HTR-8/SVneo (cell line): ENCODE measurements at places on chromosomes 6 and 20.

GRCh38 chr20:11076434-11077105 lies 402.8 kb upstream of the JAG1 start:
- no peak for DNase-seq

- DNase-seq: no peak
Observed at GRCh38 chr6:7899101-7899888, 11.3 kb downstream of the TXNDC5 start.

GRCh38 chr6:96065213-96065612 lies 49.4 kb downstream of the FUT9 start:
- DNase-seq: no peak

DNA sequence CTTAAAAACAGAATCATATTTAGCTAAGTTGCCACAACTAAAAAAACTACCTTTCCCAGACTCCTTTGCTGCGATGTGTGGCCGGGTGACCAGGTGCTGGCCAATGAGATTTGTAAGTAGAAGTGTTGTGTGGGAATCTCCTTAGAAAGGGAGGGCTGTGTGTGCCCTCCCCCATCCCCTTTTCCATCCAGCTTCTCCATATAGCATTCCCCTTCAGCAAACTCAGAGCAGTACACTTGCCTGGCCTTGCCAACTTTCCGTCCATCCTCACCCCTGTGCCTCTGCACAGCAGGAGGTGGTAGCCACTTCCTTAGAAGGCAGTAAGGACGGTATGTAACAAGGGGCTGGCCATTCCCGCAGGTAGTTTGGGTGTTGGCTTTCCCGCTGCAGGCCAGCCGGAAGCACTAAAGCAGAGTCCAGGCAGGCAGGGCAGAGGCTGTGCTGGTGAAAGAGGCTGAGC lies 22.3 kb upstream of the KCNK16 start:
- DNase-seq: no peak

GRCh38 chr6:128363020-128363813 lies 157.2 kb downstream of the PTPRK start:
- DNase-seq: no peak

DNA sequence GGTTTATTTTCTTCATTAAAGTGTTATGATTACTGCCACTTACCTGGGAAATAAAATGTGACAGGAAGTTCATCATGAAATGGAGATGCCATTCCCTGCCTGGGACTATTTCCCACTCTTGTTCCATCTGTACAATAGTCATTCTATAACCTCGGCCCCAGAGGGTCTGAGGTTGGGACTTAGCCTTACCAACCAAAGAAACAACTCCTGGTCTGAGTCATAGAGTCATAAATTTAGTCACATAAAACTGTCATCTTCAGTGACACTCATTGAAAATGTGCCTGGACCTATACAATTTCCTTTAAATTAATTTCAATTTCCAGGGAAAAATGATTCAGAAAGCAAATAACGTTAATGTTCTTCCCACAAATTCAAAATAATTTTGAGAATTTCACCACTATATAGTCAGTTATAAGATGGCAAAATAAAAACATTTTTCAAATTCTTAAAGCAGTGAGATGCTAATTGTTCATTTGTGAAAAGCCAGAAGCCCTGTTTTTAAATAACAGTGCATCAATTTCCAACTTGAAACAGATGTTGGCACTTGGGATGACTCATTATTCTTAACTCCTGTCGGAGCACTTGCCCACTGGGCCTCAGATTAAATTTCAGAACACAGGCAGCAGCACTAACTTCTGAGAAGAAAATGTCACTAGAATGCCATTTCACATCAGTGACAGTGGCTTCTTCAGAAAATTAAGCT lies 201.2 kb upstream of the SMLR1 start:
- peak; percentile 68 for DNase-seq

GRCh38 chr6:2659882-2660281 lies 90.8 kb downstream of the MYLK4 start:
- peak; percentile 54 for DNase-seq

DNA sequence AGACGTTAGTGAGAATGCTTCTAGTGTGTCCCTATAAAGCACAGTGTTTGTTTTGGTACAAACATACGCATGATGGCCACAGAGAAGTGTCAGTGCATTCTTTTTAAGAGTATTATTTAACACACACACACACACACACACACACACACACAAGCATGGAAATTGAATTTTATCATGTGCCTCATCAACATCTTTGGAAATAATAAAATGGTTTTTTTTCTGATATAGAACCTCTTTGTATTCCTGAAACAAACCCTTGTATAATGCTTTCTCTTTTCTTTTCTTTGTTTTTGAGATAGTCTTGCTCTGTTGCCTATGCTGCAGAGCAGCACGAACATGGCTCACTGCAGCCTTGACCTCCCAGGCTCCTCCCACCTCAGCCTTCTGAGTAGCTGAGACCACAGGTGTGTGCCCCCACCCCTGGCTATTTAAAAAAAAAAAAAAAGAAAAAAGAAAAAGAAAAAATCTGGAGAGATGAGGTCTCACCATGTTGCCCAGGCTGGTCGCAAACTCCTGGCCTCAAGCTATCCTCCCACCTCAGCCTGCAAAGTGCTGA lies 116.2 kb upstream of the SYNDIG1 start:
- DNase-seq: no peak

GRCh38 chr6:140462453-140463311 lies 1088.2 kb upstream of the CITED2 start:
- DNase-seq: no peak

- DNase-seq: no peak
Observed at GRCh38 chr20:14757728-14758127, 420.3 kb upstream of the FLRT3 start.

GRCh38 chr6:136073216-136073615 lies 176.9 kb downstream of the MTFR2 start:
- no peak for DNase-seq

DNA sequence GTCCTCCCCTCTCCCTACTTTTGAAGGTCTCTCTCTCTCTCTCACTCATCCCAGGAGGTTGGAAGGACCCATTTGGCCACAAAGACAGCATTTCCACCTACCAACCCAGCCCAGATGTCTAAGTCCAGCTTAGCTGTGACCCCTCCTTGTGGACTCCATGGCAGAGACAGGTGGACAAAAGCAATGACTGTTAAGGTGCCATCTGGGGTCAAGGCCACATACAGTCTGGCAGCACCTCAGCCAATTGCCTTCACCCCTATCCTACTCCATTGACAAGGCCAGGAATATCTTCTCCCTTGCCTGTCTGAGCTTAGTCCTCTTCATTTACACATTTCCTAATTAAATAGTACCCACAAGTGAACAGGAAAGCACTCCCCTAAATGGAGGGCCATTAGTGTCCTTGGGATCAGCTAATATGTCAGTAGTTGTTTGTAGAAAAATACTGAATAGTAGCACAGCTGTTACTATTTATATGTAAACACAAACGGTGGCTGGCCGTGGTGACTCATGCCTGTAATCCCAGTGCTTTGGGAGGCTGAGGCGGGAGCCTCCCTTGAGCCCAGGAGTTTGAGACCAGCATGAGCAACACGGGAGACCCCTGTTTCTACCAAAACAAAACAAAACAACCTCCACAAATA lies 28.8 kb downstream of the GCM1 start:
- DNase-seq: peak; percentile 14

GRCh38 chr6:158591134-158591809 lies 31.4 kb downstream of the TMEM181 start:
- no peak for DNase-seq

GRCh38 chr20:58233881-58234528 lies 5.6 kb upstream of the ANKRD60 start:
- peak; percentile 76 for DNase-seq

- no peak for DNase-seq
Observed at GRCh38 chr6:134005800-134006199, 46.6 kb downstream of the SLC2A12 start.

DNA sequence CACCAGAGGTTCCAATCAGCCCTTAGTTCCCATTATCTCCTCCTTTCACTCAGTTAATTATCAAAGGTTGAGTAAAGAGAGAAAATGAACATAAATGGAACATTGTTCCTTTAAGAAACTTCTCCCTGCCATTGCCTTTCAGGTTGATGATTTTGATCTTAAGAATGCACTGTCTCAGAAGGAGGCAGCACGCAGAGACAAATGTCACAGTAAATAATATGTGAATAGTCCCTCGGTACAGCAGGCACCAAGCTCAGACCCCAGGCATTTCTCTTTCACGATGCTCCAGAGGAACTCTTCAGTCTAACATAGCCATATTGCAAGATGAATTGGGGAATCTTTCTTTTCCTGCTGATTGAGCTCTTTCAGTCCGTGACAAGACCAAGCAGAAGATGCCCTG lies 435.3 kb upstream of the SPTLC3 start:
- DNase-seq: no peak

DNA sequence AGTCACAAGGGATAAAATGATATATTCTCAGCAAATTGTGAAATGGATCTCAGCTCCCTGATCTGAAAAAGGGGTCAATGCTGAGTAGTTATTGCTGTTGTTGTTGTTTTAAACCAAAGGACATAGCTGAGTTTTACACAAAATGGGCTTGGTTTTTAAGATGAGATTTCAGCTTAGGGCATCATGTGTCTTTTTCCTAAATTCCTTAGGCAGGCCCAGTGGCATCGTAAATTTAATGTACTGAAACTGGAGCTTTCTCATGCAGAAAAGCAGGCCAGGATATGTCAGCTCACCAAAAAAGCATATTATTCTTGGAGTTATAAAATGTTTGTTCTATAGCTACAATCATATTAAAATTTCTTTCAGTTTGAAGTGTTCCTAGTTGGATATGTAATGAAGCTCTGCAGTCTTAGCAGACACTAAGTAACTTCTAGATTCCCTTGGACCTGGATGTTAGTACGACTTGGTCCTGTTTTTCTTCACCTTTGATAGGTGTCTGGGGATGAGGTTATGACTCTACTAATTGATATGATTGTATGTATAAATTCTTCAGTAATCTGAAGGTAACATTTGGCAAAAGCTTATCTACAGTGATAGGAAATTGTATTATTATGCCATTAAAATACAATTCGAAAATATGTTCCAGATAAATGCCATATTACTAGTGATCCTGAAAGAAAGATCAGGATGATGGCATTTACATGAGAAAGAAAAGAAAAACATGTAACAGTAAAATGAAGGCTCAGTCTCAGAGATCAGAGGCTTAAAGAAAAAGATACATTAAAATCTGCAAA lies 663.3 kb downstream of the RFPL4B start:
- DNase-seq: no peak

- peak; percentile 65 for DNase-seq
Observed at GRCh38 chr20:49028684-49029083, 17.4 kb upstream of the CSE1L start.

GRCh38 chr6:107803957-107804356 lies 20.2 kb downstream of the SCML4 start:
- DNase-seq: no peak

GRCh38 chr20:21230686-21231085 lies 72.4 kb upstream of the XRN2 start:
- DNase-seq: no peak

DNA sequence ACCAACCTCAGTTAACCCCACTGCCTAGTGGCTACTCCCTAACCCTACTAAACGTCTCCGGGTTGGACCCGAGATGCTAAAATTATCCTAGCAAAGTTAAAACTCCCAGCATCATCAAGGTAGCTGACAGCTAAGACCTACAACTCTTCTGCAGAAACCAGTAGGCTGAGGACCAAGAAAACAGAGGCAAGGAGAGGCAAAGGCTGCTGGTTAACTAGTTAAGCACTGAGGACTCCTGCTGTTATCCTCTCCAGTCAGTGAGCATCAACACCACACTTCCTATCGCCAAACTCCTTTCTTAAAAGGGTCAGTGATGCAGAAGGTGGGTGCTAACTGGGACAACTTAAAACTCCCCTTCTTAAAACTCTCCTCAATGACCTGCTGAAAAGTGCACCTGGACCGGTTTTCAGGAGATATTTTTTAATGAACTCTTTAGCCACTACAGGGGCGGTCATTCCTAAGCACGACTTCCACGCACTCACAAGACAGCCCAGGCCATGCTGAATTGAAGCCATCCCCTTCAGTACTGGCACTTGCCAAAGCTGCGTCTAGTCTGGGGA lies 1.7 kb downstream of the TRERF1 start:
- DNase-seq: no peak

DNA sequence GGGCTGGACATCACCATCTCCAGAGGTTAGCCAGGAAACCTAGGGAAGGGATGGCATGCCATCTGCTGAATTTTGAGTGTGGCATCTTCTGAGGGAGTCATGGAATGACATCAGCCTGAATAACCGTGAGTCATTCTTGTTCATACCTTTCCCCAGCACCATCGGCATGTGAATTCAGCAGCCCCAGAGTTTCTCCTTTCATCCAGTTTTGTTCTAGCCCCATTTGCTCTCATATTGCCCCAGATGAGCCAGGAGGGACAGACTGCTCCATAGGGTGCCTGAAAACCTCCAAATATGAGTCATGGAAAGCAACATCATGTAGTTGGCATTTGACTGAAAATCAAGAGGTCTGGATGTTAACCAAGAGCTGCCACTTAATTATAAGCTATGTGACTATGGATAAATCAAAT lies 219.2 kb upstream of the SGK1 start:
- DNase-seq: peak; percentile 67

- no peak for DNase-seq
Observed at GRCh38 chr20:17012546-17013226, 214.2 kb upstream of the PCSK2 start.

GRCh38 chr6:13302751-13303667 lies 25.3 kb downstream of the TBC1D7 start:
- DNase-seq: peak; percentile 82

- no peak for DNase-seq
Observed at GRCh38 chr20:24432046-24432442, 37.4 kb upstream of the SYNDIG1 start.

DNA sequence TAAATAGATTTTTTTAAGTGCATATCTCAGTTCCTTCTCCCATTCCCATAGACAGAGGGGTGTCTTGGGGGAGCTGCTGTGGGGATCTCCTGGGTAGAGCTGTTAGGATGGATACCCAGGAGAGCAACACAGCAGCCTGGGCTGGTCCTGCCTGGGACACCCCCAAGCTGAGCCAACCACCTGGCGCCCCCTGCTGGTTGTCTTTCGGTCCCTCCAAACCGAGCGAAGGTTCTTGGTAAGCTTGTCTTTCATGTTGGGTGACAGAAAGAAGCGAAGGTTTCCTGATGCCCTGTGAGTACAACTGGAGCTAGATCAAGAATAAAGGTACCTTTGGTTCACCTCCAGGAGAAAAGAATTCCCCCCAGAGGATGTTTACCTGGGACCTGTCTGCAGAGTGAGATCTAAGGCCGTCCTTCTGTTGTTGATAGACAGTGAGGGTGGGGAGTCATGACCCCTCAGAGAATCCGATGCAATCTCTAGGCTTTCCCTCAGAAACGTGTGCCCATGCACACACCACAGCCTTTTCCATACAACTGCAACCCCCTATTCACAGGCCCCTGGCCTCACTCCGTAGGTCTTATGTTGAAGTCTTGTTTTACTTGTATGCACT lies 50.8 kb downstream of the SNX9 start:
- peak; percentile 60 for DNase-seq

- DNase-seq: no peak
Observed at GRCh38 chr6:132789396-132789776, 9.1 kb downstream of the SLC18B1 start.

GRCh38 chr6:152595499-152595898 lies 41.7 kb downstream of the SYNE1 start:
- no peak for DNase-seq
